Dorsolateral prefrontal cortex (tissue), 122 donors: ENCODE measurements at places on chromosomes 3 and 15.

GRCh38 chr3:188021502-188022040 is 132.4 kb upstream of the LPP start:
- no peak for DNase-seq

- DNase-seq: no peak
These were observed 91.5 kb upstream of the ADAMTS17 start for GRCh38 chr15:100433304-100433703.

- no peak for DNase-seq
These were observed 60.1 kb downstream of the LYSMD4 start for GRCh38 chr15:99673111-99673510.

GRCh38 chr3:112333381-112334317 is 693 bp downstream of the CD200 start:
- DNase-seq: peak; percentile 32

- DNase-seq: no peak
These were observed 122.5 kb upstream of the SPRED1 start for GRCh38 chr15:38130205-38130567.

DNA sequence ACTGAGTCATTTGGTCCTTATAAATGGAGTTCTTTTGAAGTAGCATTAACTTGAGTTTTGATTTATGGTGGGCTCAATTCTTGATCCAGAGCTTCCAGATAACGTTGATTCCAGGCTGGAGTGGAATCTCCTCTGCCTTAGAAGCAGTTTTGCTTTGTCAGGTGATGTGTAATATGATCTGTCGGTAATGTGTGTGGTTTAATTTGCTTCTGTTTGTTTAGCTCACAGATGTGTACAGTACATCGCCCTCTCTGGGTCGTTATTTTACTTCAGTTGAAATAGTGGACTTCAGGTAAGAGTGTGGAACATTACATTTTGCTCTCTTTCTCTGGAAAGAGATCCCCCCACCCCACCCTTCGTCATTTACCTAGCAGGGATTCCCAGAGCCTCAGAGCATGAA is 23.1 kb downstream of the C3orf52 start:
- no peak for DNase-seq

GRCh38 chr3:172538368-172539151 is 15.3 kb upstream of the TNFSF10 start:
- DNase-seq: no peak

GRCh38 chr3:64783200-64783599 is 95.4 kb upstream of the ADAMTS9 start:
- no peak for DNase-seq

GRCh38 chr3:47902746-47903145 is 99.8 kb downstream of the DHX30 start:
- DNase-seq: no peak

DNA sequence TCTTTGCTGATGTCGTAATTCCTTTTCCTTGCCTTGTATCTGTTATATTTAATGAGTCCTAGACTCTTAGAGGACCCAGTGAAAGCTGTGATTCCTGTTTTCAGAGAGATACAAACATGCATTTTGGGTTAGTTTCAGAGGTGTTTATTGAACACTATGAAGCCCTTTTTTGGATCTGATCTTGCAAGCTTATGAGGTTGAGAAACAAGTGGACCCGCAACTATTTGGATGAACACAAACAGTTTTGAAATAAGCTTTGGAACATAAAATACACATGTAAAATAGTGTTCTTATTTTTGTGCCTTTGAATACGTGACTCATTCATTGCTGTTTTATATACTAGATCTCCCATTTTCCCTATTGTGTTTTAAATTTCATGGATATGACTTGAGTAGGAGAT is 33.5 kb downstream of the SNRK start:
- no peak for DNase-seq

- no peak for DNase-seq
These were observed 259.9 kb downstream of the ZIC1 start for GRCh38 chr3:147669077-147669476.
